Activated naive CD8-positive, alpha-beta T cell treated with anti-CD3 and anti-CD28 coated beads, Interleukin-2, amount 50 U/mL, for 16 hours (primary cell): ENCODE measurements at places on chromosomes 13 and 19.

DNA sequence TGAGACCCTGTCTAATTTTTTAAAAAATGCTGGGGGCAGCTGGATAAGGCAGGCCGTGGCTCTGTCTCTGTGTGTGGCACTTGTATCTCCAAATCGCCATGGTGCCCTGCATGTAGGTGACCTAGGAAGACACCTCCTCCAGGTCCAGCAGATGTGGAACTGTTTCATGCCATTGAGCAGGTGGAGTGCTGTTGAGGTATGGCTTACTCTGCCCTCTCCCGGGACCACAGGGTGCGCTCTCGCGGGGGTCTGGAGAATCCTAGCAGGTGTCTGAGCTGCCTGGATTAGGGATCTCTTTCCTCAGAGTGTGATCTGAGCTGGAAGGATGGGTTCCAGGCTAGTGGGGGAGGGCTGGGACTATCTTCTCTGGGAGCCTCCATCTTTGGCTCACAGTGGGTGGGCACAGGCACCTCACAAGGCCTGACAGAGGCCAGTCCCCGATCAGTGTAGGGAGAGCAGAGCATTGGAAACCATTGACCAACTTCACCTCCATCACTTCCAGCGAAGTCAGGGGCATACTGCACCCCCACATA lies 67.7 kb upstream of the TM9SF2 start:
- no peak for DNase-seq

GRCh38 chr13:27774651-27775050 lies 17.6 kb upstream of the GSX1 start:
- no peak for DNase-seq

- DNase-seq: no peak
Observed at GRCh38 chr19:45123440-45123850, 30.5 kb downstream of the PPP1R37 start.

DNA sequence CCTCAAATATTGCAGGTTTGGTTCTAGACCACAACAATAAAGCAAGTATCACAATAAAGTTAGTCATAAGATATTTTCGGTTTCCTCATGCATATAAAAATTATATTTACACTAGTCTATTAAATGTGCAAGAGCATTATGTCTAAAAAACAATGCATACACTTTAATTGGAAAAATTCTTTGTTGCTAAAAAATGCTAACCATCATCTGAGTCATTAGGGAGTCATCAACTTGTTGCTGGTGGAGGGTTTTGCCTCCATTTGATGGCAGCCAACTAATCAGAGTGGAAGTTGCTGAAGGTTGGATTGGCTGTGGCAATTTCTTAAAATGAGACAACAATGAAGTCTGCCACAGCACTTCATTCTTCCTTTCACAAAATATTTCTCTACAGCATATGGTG lies 422.3 kb upstream of the GPC6 start:
- DNase-seq: no peak

DNA sequence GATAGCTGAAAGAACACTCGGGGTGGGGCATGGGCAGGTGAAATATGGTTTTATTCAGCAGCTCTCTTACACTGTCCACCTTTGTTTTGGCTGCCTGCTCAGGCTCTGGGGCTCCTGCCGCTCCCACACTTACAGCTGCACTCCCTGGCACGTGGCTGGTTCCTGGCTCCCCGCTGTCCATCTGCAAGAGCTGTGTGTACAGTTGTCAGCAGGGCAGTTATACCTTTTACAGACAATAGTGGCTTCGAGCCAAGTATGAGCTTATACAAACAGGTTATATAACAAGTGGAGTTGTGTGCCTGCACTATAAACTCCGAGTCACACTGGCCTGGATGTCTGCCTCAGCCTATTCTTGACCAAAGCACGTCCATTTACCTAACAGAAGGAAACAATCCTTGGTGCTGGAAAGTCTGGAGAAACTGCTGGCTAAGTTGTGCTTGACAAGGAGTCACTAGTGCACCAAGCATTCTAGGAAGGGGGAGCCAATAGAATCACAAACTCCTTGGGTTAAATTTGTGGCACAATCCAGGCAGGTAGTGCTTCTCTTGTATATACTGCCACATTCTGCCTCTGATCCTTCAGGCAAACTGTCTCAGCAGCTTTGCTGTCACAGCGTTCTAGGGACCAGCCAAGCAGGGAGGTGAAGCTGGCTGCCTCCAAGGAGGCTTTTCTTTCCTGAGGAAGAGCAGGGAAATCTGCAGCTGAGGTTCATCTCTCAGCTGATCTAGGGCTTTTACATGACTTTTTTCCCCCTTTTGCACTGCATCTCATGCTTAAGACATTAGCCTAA lies 68.2 kb downstream of the NHLRC3 start:
- DNase-seq: no peak

GRCh38 chr19:11050323-11051114 lies 38.7 kb upstream of the LDLR start:
- no peak for DNase-seq

GRCh38 chr13:111902726-111903125 lies 164.2 kb upstream of the SOX1 start:
- DNase-seq: no peak

DNA sequence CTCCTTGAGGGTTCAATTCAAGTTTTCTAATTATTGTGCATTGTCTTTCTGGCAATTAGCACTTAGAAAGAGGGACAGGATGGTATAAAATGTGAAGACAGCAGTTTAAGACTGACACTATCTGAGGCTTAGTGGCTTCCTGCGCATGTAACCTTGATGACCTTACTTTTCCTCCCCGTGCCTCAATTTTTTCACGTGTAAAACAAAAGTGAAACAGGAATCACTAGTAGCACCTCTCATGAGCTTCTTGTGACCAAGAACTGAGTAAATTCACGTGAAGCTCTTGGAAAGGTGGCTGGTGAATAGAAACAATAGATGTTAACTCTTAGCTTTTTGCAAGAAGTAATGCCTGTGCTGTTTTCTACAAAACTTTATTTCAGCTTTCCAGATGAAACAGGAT lies 233.9 kb downstream of the LMO7 start:
- DNase-seq: no peak
